ENCODE measurements at places on chromosomes 16 and 17.

DNA sequence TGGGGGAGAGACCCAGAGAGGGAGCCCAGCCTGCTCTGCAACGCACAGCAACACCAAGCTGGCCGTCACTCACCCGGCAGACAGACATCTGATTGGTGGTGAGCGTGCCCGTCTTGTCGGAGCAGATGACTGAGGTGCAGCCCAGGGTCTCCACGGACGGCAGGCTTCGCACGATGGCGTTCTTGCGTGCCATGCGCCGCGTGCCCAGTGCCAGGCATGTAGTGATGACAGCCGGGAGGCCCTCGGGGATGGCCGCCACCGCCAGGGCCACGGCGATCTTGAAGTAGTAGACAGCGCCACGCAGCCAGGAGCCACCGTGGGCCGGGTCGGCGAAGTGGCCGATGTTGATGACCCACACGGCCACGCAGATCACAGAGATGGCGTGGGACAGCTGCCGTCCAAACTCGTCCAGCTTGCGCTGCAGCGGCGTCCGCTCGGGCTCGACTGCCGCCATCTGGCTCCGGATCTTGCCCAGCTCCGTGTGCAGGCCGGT is 16.9 kb downstream of the ATP2A3 start:
- DNase-seq: no peak

- DNase-seq: peak; percentile 34
These were observed 2.3 kb upstream of the SOX9 start for GRCh38 chr17:72118335-72119076.

GRCh38 chr16:3056336-3057180 is 8.9 kb upstream of the IL32 start:
- no peak for DNase-seq

- DNase-seq: no peak
These were observed 20.4 kb upstream of the RCVRN start for GRCh38 chr17:9925457-9925856.

DNA sequence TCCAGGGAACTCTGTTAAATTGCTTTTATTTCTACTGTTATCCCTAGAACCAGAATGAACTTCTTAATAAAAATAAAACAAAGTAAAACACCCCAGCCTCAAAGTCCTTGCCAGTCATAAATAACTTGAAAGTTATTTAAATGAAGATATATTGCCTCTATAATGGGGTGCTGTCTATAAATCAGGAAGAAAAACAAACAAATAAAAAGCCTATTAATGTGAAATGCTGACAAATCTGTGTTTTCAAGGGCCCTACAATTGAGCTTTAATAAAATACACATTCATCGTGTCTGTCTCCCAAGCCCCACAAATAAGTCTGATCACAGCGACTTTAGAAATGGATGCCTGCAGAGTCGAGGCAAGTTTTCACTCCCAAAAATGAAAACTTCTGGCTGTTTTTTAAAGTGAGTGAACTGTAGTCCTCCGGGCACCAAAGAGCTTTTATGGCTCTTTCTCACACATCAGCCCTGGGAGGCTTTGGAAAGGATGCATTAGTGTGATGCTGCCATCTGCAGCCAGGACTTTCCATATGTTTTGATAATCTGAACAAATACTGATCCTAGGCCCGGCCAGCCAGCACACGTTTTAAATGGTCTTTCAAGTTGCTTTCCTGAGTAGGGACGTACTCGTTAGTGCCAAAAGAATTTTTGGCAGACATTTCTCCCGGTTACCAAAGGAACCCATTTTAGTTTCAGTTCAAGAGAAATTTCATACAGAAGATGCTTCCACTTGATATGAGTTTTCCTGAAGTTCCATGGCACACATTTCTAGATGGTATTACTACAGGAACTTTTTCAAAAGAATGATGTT is 16.3 kb downstream of the NACA2 start:
- DNase-seq: no peak

DNA sequence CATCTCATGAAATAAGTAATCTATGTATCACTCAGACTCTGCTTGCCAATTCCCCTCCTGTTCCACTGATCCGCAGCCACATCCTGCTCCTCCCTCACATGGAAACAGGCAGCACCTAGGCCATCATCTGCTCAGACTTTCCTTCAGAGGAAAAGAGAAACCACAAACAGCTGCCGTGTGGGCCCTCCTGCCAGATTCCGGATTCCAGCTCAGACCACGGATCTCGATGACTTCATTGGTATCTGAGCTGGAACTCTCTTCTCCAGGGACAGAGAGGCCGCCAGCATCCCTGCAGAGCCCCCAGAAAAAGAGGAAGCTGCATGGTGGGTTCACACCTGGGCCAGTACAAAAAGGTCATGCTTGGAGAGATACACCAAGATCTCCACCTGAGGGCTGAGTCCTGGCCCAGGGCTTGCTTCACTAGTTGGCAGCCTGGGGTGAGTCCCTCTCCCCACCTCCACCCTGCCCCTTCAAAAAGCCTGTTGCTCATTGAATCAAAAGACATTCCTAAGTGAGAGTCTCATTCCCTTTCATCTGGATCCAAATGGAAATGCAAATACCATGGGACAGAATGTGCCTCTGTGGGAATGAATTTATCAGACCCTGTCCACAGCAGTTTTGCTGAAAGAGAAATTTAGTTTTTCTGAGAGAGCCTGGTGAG is 47.2 kb downstream of the HOXB1 start:
- DNase-seq: peak; percentile 84

GRCh38 chr16:3050487-3050886 is 4.1 kb downstream of the MMP25 start:
- no peak for DNase-seq

- no peak for DNase-seq
These were observed 21.3 kb upstream of the USP10 start for GRCh38 chr16:84678541-84678940.
